NCI-H446 (cell line): ENCODE measurements at places on chromosomes 2 and 18.

DNA sequence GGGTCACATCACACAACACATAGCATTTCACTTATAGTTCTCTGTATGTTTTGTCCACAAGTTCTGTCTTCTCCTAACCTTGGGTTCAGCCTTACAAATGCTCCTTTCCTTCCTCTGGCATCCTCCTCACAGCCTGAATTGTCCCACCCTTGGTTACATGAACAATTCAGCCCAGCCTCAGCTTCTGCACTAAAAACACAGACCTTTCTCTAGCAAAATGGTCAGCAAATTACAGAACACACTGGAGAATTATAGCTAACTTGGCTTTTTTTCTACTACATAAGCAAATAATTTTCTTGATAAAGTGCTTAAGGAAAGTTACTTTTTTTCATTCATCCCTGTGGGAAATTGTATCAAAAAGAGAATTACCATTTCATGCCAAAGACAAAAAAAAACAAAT is 94.8 kb upstream of the COL5A2 start:
- no peak for DNase-seq

GRCh38 chr2:42446503-42447271 is 47.1 kb downstream of the KCNG3 start:
- DNase-seq, result no peak

DNA sequence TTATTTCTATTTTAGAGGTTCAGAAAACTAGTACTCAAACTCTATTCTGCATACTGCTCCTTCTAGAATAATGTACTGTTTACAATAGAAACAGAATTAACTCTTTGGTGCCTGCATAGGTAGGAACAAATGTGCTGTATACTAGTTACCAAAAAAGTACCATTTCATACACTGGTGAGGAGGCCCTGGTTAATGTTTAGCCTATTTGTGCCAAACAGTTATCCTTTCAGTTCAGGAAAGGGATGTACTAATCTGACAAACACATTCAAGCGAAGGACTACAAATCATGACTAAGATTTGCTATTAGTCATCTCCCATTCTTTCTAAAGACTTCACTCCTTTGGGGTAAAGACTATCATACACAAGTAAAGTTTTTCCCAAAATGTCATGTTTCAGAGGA is 47.4 kb downstream of the EXOC6B start:
- DNase-seq, result no peak

GRCh38 chr18:26654616-26655524 is 106.5 kb upstream of the KCTD1 start:
- DNase-seq, result no peak

DNA sequence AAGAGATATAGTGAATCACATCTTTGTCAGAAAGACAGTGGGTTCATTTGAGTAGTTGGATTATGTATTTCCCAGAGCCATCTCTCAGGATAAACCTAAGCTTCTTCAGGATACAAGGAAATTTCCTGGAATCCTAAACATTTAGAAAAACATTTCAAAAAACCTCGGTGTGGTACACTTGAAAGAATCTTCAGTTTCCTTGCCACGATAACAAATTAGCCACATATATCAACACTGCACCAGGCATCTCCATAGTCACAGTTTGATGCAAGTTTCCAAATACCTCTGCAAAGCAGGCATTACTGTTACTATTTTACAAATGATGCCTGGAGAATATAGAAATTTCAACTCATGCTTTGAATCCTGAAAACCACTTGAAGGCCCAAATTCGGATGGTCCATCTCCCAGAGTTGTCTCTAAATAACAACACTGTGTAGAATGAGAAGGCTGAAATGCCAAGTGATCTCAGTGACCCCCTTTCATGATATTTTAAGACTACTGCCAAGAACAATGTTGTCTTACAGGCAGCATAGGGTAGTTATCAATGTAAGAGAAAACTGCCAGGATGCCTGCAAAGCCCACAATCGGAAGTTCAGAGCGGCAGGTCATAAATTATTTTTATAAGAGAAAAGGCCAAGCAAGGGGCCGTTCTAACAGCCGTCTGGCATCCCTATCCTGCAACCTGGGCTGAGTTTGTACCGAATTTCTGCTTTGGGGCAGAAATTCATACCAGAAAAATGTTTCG is 307.9 kb downstream of the TXNL1 start:
- DNase-seq, result no peak
